Muscle of back (tissue), 13 donors: ENCODE measurements at places on chromosomes 11 and 22. TPM values are rescaled to one million over a fixed set of nuclear protein-coding genes. Genes with fewer than 3 reads are reported as not detected.

Gene MOGAT2
- polyA plus RNA-seq, result not detected

Gene LRRC32
- polyA plus RNA-seq, result 24.1 TPM

Gene INS
- polyA plus RNA-seq, result not detected

GRCh38 chr22:45805413-45805812, 133.8 kb downstream of the ATXN10 start:
- DNase-seq, result no peak

GRCh38 chr11:99706848-99707247, 686.1 kb downstream of the CNTN5 start:
- DNase-seq, result no peak

DNA sequence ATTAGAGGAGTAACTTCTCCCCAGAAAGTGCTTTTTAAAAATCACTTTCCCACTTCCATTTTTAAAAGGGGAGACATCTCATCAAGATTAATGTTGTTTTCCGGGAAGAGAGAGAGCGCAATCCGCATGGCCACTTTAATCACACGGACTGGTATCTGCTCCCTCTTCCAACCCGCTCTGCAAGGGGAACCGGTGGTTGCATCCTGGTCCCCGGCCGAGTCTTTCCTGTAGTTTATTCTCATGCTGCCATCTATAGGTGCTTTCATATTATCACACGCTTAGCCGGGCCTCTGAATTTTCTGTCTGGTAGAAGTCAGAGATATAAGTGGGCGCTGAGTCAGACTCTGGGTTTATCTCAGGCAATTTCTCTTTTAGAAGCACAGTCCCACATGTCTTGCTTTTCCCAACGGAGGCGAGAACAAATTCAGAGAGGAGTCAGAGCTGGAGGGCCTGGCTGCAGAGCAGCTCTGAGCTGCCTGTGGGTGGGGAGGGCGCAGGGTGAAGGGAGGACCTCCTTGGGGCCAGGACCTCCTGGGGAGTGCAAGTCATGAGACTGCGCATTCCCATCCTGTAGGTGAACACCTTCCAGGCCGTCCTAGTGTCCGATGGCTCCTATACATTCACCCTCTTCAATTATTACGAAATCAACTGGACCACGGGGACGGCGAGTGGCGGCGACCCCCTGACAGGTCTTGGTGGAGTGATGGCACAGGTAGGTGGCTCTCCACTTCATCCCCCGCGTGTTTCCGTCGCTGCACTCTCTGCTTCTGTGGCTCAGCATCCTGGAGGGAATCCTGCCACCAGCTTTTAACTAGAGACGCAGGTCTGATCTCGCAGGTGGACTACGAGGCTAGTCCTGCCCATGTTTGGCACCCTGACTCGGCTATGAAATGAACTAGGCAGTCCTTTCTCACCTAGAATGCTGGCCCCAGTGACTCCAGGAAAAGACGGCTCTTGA, 11.7 kb downstream of the TECTA start:
- peak; percentile 68 for DNase-seq

- no peak for DNase-seq
Measured at GRCh38 chr22:42145175-42145574, 14.6 kb upstream of the CYP2D6 start.

GRCh38 chr11:95156916-95157541, 67.4 kb downstream of the ENDOD1 start:
- DNase-seq, result peak; percentile 77

GRCh38 chr11:98561877-98562395, 458.8 kb upstream of the CNTN5 start:
- no peak for DNase-seq

DNA sequence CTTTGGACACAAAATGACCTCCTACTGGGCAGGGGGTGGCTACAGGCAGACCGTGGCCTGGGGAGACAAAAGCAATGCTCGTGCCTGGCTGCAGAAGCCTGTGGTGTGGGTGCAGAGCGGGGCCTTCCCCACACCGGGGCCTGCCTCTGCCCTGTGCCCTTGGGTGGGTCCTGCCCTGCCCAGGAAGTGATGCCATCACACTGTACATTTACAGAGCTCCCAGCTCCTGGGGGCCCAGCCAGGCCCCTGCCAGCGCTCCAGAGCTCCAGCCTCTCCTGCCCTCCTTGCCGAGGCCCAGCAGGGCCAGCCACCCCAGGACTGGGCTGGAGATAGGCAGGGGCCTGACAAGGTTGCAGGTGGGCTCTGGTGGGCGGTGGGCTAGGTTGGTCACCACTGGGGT, 40.1 kb downstream of the MUC5B start:
- no peak for DNase-seq

DNA sequence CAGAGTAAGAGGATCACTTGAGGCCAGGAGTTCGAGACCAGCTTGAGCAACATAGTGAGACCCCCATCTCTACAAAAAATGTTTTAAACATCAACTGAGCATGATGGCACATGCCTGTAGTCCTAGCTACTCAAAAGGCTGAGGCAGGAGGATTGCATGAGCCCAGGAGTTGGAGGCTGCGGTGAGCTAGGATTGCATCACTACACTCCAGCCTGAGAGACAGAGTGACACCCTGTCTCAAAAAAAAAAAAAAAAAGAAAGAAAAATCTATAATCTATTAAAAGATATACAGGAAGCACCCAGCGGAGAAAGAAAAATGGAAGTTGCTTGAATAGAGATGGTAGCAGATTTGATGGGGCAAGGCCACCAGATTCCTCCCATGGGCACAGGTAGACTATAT, 61.8 kb downstream of the FAM83F start:
- DNase-seq, result no peak
